Activated CD8-positive, alpha-beta memory T cell treated with anti-CD3 and anti-CD28 coated beads for 1 hour (primary cell): ENCODE measurements at places on chromosomes 7 and 10.

GRCh38 chr10:15254808-15255648 is 86.5 kb upstream of the NMT2 start:
- DNase-seq: no peak

GRCh38 chr10:71025535-71025934 is 137.2 kb upstream of the PCBD1 start:
- no peak for DNase-seq

- DNase-seq: no peak
These were observed 9.7 kb downstream of the CALY start for GRCh38 chr10:133326745-133327650.

DNA sequence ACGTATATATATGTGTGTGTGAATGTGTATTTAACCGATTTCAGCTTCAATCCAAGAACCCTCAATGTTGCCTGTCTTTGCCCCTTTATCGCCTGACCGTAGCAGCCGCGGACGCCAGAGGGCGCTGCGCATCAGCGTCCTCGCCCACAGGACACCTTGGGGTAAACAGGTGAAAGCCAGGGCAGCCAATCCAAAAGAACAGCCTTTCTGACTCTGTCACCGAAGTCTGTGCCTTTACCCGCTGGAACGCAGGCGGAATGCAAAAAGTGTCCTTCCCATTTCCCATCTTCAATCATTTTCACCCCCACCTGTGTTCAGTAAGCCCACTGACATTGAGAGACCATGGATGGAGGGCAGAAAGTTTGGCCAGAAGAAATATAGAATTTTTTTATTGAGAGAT is 3.6 kb downstream of the NXPH1 start:
- DNase-seq: no peak

GRCh38 chr10:92244796-92245195 is 46.1 kb downstream of the CPEB3 start:
- DNase-seq: no peak

- DNase-seq: no peak
These were observed 58.1 kb upstream of the TES start for GRCh38 chr7:116152276-116152675.

GRCh38 chr10:120606051-120606764 is 149.2 kb downstream of the PLPP4 start:
- DNase-seq: no peak
